ENCODE measurements at places on chromosomes 4 and X.
A peak's percentile ranks its signal among the peaks of the same experiment; 100 is the strongest.

DNA sequence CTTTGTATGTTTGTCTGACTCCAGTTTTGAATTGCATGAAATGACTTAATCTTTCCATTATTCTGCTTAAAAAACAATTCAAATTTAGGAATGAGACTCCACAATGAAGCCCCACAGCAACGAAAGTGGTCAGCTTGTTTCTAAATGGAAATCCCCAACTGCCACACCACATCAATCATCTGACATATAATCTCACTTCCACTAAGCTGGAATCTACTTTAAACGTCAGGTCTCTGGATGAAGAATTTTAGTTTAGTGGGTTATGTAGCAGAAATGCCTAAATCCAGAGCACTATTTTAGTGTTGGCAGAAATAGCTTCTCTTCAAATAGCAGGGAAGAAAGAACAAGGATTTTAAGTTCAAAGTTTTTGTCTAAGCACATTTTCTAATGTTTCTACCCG, 1.7 kb upstream of the BMP2K start:
- DNase-seq: no peak

DNA sequence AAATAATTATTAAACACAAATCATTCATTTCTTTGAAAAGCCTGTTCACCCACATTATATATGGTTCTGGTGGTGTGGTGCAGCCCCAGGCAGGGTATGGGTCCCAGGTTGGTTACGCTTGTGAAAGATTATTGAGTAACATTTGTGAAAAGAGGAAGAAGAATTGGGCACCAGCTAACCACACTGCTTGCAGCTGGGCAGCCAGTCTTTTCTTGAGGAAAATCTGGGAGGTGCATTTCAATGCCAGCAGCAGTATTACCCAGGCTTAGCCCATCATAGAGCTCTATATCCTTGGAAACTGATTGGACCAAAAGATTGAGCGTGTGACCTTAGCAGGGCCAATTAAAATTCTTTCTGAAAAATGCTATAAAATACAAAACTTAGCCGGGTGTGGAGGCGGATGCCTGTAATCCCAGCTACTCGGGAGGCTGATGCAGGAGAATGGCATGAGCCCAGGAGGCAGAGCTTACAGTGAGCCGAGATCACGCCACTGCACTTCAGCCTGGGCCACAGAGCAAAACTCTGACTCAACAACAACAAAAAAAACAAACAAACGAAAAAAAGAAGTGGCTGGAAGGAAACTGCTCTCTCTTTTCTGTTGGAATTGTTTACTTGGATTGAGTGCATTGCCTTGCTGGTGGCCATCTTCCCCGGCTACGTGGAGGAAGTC, 9.7 kb upstream of the PLAC8 start:
- peak; percentile 2 for DNase-seq

DNA sequence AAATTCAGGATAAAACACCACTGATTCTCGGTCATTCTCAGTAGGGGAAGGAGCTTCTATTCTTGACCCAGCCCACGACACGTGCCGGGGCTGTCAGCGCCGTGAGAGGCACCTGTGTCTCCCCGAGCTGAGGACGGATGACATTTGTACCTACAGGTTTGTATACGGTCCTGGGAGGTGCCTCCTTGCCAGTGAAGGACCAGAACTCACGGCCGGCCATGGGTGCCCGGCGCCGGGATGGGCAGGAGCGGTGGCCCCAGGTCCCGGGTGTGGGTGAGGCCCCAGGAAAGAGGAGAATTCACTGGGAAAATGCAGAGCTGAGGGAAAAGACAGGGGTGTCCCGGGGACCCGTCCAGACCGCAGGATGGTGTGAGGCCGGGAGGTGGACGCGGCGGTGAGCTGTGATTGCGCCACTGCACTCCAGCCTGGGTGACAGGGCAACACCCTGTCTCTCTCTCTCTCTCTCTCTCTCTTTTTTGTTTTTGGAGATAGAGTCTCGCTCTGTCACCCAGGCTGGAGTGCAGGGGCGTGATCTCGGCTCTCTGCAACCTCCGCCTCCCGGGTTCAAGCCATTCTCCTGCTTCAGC, 48.9 kb upstream of the PPP2R3B start:
- no peak for DNase-seq

DNA sequence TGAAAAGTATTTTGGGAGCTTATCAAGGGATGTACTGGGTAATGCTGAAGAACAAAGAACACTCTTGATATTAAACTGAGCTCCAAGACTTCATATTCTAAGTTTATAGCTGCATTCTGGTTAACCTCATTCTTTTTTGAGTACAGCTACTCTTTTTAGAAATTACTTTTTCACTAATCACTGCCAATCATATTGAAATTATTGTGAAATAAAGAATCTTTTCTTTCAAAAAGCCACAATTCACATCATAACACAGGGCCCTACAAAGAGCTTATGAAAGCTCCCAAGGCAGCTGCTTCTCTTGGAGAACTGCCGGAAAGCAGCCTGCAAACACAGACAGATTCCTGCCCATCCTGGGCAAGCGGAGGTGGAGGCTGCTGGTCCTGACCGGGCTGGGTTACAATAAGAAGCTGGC, 121.4 kb downstream of the RNF150 start:
- DNase-seq: no peak

DNA sequence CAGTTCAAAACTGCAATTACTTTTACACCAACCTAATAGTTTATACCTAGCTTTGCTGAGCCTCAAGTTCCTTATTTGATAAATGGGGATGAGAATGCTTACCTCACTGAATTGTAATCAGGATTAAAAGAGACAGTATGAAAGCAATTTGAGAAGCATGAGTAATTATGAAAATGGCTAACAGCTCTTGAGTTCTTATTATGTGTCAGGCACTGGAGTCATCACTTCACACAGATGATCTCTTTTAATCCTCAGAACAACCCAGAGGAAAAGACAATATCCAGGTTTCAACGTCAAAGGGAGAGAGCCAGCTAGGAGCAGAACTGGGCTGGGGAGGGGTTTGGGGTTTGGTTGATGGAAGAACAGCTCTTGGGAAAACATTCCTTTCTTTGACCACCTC, 221.0 kb upstream of the NWD2 start:
- no peak for DNase-seq

- DNase-seq: peak; percentile 15
Observed at GRCh38 chr4:120853161-120853935, 69.2 kb downstream of the PRDM5 start.

DNA sequence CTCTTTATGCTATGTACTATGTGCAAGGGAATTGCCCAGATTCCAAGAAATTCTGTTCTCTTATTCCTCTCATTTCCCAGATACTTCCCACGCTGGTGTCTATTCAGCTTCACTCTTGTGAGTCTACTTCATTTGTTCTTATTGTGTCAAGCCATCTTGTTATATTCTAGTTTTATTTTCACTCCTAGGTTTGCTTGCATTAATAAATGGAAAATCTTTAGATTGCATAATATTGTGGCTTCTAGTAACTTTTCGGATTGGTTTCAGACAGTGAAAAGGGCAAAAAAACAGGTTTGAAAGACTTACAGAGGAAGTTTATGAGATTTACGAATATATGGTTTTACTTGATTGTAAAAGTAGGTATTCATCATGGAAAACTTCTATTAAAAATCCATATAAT, 128.4 kb downstream of the BTC start:
- DNase-seq: no peak

GRCh38 chrX:29902004-29902403, 313.4 kb upstream of the MAGEB2 start:
- DNase-seq: no peak

DNA sequence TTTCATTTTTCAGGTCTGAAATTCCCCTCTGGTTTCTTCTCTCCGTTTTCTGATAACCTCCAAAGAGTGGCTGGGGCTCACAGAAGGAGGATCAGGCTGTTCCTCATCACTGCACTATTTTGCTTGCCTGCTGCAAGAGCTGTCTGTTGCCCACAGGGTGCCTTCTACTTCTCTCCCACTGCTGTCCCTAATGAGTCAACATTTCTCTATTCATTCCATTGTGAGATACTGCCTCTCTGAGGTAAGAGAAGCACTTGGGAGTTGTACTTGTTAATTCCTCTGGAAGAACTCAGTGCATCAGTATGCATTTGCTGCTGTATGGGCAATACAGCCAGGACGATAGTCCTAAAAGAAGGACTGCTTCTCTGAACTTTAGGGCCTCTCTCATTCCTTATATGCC, 34.8 kb downstream of the CT47B1 start:
- DNase-seq: peak; percentile 42

DNA sequence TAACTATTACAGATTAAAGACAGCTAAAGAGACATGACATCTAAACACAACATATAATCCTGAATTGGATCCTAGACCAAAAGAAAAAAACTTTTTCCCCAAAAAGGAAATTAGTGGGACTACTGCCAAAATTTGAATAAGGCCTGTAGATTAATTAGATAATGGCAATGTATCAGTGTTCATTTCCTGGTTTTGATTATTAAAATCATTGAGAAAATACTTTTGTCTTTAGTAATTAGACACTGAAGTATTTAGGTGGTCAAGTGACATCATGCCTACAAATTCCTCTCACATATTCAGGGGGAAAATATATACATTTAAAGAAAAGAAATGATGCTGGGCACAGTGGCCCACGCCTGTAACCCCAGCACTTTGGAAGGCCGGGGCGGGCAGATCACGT, 10.4 kb upstream of the USO1 start:
- DNase-seq: no peak

- no peak for DNase-seq
Observed at GRCh38 chr4:145481942-145482208, 222 bp downstream of the SMAD1 start.

DNA sequence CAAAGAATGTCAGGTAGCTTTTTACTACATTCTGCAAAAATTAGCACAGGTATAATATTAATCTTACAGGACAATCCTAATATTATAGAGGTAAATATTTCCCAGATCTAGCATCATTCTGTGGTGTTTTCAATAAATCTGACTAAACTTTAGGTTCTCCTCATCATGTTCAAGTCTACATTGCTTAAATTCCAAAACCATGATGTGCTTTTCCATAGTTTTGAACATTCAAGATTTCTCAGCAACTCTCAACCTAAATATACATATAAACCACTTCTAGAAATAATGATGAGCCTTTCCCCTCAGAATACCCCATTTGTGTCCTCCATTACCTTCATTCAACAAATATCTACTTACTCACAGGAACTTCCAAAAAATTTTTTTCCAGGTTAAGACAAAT, 23.1 kb downstream of the EIF4E start:
- peak; percentile 36 for DNase-seq

DNA sequence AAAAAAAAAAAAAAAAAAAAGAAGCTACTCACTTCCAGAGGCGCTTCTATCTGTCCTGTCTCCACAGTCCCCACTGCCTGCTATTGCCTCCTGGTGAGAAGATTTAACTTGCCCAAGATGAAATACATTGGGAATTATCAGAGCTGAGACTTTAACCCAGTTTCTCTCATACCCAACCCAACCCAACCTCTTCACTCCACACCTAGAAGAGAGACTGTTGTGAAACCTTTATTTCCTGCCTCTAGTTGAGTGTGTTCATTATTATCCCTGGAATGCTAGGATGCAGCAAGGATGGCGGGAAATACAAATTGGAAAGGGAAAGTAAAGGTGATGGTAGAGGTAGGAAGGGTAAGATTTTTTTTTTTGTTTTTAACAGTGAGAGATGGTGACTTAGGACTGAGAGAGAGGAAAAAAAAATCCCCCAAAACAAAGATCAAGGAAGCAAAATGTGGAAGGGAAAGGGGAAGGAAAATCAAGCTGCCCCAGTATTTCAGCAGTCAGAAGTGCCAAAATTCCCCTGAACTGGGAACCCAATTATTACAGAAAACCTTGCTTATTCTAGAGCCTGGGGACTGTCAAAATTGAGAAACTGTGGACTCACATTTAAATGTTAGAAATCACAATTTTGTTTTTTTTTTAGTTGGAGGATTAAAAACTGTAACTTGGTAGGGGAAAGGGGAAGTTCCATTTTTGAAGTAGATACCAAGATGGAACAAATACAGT, 253.0 kb downstream of the PTTG2 start:
- DNase-seq: no peak

GRCh38 chr4:2186133-2186864, 55.6 kb downstream of the HAUS3 start:
- peak; percentile 60 for DNase-seq

DNA sequence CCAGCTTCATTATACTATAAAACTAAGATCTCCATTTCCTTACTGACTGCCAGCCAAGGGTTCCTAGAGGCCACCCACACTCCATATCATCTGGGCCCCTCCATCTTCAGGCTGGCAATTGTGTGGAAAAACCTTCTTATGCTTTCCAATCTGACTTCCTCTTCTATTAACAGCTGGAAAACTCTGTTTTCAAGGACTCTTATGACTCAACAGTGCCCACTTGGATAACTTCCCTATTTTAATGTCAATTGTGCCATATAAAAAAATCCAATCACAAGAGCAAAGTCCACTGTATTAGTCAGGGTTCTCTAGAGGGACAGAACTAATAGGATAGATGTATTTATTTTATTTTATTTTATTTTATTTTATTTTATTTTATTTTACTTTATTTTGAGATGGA, 41.0 kb upstream of the CPEB2 start:
- no peak for DNase-seq

- no peak for DNase-seq
Observed at GRCh38 chrX:52933976-52934703, 24.2 kb downstream of the FAM156A start.

Measured in astrocyte of the hippocampus (primary cell).